ENCODE measurements at places on chromosomes 16 and 17.

GRCh38 chr16:70416748-70417616 lies 21.9 kb downstream of the ST3GAL2 start:
- no peak for DNase-seq

DNA sequence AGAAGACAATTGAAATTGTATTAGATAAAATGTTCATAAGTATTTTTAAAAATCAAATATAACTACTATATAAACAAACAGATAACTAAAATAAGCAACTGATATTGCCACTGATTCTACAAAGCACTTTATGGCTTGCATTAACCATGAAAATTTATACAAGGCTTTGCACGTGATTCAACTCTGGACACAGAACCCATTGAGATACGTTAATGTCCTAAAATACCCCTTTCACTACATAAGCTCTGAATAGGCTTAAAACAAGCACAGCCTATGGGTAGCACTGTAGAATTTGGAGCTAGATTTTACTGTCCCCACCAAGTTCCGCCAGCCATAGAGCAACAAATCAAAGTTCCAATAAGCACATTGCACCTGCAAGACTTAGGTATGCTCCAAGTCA lies 4.5 kb downstream of the ZNF652 start:
- DNase-seq = no peak

DNA sequence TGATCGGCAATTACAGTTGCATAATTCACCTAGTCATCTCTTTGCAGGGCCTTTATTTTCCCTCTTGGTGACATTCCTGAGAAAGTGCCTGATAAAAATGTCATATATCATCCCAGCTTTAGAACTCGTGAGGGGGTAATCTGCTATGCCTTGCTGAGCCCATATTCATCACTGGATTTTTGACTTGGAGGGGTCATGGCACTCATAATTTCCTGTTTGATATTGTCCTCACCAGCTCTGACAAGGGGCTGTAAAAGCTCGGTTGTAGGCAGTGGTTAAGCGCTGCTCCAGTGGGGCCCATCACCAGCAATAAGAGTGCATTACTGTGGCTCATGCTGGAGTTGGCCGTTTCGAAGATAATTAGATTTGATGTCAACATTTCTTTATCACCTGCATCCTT lies 227.3 kb downstream of the IRX3 start:
- DNase-seq = no peak

- DNase-seq = no peak
These were observed at the start of gene IGF2BP1 for GRCh38 chr17:48997103-48997826. IGF2BP1 (plus strand) TSS chr17:48997385; CDS start chr17:48997746, 361 bp downstream.

DNA sequence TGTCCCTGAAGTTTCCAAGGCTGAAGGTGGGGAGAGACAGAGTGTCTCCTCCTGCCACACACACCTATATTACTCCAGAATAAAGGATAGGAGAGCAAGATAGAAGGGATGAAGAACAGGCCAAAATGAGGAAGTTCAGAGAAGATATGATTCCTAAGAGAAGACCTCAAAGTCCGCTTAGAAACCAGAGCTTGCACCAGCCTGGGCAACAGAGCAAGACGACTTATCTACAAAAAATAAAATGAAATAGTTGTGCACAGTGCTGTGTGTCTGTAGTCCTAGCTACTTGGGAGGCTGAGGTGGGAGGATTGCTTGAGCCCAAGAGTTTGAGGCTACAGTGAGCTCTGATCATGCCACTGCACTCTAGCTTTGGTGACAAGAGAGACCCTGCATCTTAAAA lies 128.2 kb downstream of the HS3ST3B1 start:
- no peak for DNase-seq

DNA sequence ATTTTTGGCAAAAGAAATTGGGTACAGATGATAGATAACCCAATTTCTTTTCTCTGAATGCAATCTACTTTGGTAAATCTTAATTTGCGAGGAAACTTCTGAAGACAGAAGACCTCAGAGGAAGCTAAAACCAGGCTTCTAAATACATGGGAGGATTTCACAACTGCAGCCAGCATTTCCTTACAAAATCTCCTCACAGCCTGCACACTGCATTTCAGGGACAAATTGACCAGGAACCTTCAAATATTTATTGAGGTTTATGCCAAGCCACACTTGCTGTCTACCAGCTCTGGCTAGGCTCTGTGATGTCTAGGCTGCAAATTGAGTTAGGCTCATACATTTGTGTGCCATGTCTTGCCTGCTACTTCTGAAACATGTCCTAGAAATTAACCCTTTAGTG lies 167.3 kb upstream of the CDH5 start:
- peak; percentile 65 for DNase-seq

GRCh38 chr16:11650641-11651591 lies 17.3 kb upstream of the SNN start:
- DNase-seq = peak; percentile 33

GRCh38 chr17:59810894-59811153 lies 81.9 kb downstream of the TUBD1 start:
- no peak for DNase-seq

- DNase-seq = no peak
These were observed 174.6 kb downstream of the AATF start for GRCh38 chr17:37123386-37123785.

GRCh38 chr16:229731-230281 lies 557 bp upstream of the LUC7L start:
- DNase-seq = no peak

DNA sequence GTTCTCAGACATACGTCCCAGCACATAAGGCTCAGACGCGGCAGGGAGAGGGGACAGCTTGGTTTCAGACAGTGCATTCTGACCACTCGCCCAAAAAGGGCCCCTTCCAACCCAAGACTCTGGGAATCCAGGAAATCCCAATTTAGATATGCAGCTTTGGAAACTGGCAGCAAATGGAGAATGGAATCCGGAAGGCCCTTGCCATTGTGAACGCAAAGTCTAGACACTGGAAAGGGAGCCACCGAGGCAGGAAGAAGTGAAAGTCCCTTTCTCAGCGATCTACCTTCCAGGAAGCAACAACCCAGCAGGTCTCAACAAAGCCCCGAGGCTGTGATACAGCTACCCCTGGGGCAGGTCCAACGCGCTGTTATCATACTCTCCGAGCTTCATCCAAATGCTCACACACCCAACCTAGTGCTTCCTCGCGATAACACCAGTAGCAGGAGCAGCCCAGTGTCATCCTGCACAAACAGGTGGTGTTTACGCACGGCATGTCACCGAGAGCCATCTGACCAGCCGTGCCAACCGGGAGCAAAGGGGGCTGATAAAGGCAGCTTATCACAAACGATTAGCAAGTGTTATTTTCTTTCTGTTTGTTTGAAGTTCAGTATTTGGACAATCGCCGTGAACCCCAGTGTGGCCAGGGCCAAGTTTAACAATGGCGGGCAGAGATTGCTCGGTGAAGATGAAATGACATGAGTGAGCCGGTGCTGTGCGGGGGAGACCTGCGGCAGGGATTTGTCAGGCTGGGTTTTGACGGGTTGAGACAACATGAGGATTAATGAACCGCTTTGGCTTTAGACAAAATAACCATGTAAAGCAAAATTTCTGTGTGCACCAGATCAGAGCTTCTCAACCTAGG lies 240.6 kb downstream of the FOXL1 start:
- DNase-seq = no peak

DNA sequence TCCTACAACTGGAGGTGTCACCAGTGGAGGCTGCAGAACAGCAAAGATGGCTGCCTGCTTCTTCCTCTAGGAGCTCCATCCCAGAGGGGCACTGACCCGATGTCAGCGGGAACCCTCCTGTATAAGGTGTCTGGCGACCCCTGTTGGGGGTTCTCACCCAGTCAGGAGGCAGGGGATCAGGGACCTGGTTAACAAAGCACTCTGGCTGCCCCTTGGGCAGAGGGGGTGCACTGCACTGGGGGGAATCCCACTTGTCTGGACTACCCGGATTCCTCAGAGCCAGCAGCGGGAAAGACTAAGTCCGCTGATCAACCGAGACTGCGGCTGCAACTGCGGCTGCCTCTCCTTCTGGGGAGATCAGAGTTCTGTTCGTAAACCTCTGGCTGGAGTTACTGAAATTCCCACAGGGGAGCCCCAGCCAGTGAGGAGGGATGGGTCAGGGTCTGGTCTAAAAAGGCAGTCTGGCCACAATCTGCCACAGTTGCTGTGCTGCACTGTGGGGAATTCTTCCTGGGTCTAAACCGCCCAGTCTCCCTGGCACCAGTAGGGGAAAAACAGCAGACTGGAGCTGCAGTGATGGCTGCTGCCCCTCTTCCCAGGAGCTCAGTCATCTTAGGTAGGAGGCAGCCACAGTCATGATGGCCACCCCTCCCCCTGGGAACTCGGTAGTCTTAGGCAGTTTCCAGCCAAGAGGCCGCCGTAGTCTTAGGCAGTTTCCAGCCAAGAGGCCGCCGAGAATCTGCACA lies 213.4 kb downstream of the CYB561 start:
- DNase-seq = no peak

- DNase-seq = no peak
These were observed 47.1 kb downstream of the TEX2 start for GRCh38 chr17:64216000-64216337.

DNA sequence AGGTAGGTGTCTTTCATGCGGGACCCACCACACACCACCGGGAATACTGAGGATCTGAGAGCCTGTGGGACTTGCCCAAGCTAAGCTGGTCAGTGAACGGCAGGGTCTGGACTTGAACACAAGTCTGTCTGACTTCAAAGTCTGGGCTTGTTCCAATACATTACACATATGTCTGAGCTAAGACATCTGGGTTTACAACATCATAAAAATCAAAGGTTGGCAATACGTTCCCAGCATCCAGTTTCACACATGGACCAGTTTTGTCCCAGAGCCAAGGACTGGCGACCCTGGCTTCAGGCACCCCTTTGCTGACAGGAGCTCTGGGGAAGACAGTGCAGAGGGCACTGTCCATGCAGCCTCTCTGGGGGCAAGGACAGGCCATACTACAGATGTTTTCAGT lies 27.9 kb upstream of the AXIN2 start:
- no peak for DNase-seq

All from suppressor macrophage (primary cell).